Activated CD8-positive, alpha-beta memory T cell treated with anti-CD3 and anti-CD28 coated beads for 1 hour (primary cell): ENCODE measurements at places on chromosomes 2 and 18.

- no peak for DNase-seq
Measured at GRCh38 chr18:41751161-41751560, 203.9 kb upstream of the PIK3C3 start.

DNA sequence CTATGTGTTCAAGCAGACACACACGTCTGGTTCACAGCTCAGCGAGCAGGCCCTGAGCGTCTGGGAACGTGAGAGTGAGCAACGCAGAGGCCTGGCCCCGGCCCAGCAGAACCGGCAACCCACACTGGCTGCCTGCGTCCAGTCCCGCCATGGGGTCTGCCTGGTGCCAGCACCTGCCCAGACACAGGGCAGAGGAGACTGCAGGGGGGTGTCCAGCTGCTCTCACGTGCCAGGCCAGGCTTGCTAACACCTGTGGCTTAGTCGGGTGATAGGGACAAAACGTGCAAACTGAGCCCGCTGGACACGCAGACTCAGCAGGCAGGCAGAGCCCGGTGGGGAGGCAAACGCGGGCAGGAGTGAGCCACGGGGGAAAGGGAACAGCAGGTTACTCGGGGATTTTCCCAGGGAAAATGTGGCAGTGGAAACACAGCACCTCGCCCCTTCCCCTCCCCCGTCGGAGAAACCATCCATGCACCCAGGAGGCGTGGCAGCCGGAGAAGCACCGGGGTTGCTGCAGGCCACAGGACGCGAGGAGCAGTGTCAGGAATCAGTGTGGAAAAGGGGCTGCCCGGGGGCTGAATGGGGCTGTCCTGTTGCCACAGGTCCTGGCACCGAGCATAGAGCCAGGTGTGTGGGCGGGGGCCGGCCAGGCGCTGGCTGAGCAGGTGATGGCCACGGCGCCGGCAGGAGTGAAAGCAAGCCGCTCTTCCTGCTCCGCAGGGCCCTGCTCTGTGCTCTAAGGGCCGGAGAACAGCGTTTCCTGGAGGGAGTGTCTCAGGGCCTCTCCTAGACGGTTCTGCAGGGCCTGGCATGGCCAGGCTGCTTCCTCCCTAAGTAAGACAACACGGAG, 154.7 kb downstream of the HDAC4 start:
- DNase-seq, result no peak

- DNase-seq, result no peak
Measured at GRCh38 chr2:143171817-143172216, 42.6 kb downstream of the ARHGAP15 start.

GRCh38 chr2:206127656-206128055, 31.6 kb downstream of the NDUFS1 start:
- no peak for DNase-seq

DNA sequence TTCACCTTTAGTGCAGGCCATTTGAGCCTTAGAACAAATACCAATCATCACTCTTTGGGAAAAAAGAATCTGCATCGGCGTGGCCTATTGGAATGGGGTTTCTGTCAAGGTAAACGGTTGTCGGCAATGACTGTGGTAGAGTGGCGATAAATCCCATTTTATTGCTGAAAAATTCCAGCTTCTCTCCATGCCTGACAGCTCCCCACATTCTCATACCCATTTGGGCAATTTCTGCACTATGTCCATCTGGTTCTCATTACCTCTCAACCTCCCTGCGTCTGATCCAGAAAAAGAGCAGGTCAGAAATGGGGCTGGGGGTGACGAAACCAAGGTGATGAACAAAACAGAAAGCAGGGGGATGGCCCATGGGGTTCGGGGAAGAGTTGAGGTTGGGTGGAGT, 254.0 kb downstream of the MEIS1 start:
- no peak for DNase-seq

- DNase-seq, result no peak
Measured at GRCh38 chr2:236177604-236177966, 9.4 kb upstream of the GBX2 start.

- no peak for DNase-seq
Measured at GRCh38 chr2:221283896-221284545, 288.1 kb downstream of the EPHA4 start.

GRCh38 chr2:234399451-234400246, 97.2 kb downstream of the ARL4C start:
- DNase-seq, result no peak

DNA sequence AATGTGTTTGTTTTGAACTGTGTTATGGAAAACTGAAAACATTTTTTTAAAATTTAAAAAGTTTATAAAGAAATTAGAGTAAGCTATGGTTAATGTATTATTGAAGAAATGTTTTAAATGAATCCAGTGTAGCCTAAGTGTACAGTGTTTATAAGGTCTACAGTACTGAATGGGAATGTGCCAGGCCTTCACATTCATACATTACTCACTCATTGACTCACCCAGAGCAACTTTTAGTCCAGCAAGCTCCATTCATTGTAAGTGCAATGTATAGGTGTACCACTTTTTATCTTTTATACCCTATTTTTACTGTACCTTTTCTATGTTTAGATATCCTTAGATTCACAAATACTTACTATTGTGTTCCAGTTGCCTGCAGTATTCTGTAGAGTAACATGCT, 215.1 kb upstream of the THUMPD2 start:
- no peak for DNase-seq

DNA sequence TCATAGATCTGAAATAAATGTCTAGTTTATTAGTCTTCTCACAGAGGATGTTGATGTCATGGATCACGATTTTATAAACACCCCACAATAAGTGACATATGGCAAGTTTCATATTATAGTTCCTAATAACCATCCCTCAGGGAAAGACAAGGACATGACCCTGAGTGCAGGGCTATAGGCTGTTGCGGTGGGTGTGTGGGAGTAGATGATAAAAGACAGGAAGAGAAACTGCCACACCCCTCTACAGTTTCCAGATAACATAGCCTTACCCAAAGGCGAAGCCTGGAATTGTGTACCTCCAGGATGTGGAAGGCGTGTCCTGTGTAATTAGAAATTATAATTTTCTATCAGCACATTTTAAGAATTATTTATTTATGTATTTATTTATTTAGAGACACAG, 2.4 kb upstream of the NEDD4L start:
- DNase-seq, result no peak

GRCh38 chr2:186560254-186560653, 29.6 kb upstream of the ITGAV start:
- DNase-seq, result no peak

DNA sequence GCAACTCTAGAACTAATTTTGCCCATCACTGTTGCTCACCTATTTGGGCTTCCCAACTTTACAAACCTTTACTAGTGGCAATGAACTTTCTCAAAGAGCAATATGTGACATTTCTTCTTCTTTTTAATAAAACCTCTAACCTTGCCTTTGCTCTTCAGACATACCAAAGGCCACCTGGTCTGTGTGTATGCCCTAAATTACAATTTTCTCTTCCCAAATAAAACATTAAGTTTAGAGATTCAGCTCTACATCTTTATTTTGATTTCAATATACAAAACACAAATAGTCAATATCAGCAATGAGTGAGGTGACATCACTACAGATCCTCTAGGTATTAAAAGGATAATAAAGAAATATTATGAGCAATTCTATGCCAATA, 35.1 kb upstream of the MYCN start:
- no peak for DNase-seq

- DNase-seq, result no peak
Measured at GRCh38 chr2:189439342-189439741, 1.9 kb upstream of the WDR75 start.

DNA sequence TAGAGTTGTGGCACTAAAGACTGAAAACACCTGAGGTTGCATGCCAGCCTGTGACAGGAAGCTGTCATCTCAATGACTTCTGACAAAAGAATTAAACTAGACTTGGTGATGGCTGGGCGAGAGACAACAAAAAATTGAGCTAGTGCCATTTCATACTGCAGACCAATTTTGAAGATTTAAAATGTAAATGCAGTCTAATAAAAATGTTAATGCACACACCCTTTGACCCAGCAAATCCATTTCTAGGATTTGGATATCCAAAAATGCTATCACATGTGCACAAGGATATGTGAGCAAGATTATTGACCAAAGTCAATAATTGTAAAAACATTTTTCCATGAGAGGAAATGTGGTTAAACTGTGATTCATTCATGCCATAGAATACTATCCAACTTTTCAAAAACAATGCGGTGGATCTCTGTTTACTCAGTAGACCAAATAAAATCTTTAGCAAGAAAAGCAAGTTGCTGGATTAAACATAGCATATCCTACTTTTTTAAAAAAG, 5.6 kb downstream of the FBXO36 start:
- DNase-seq, result no peak

DNA sequence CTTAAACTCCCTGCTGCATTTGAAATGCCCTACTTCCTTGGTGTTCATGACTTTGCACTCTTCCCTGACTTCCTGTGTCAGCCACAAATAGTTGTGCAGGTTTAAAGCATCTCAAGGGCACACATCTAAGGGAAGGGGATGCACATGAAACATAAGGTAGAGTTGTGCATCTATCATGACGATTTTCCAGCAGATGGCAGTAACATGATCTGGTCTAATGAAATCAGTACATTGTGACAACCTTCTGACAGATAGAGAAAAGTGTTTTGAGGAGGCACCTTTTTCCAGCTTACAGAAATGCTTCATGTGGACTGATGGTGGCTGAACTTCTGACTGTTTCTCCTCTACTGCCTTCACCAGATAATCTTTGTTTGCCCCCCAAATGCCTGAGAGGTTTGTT, 238.9 kb downstream of the XIRP2 start:
- no peak for DNase-seq

DNA sequence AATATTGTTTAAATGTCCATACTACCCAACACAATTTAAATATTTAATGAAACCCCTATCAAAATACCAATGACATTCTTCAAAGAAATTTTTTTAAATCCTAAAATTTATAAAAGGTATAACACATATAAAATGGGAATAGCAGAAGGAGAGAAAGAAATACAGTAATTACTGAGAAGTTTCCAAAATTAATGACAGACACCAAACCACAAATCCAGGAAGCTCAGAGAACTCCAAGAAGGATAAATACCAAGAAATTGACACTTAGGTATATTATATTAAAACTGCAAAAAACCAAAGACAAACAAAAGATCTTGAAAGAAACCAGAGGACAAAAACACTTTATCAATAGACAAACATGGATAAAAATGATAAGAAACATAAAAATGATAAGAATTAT, 101.1 kb downstream of the MEMO1 start:
- no peak for DNase-seq

DNA sequence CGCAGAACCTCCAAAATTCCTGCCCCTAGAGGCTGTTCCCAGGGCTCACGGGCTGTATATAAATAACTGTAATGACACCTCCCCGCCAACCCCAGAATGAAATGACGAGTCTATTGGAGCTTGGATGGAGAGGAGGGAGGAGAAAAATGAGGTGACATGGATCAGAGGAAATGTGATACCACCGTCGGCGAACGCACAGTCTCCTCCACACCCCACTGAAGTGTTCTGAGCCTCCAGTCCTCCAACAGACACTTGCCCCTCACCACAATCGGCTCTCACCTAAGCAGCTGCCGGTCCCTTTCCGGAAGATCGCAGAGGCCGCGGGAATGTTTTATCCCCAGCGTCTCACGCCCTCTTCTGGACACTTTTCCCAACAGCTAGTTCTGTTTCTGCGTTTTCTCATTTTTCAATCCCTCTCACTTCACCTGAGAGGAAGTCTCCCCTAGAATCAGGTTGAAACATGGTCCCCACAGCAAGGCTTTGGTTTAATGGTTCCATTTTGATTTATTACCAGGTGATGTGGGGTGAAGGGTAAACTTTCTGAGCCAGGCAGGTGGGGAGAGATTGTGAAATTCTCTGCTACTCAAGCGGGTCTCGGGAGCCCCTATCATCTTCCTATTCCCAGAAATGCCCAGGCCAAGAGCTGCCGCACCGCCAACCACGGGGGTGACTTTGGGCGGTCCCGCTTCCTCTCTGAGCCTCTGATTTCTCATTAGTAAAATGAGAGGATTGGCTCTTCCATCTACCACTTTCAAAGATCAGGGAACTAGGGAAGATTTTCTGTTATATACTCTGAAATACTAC, 9.1 kb upstream of the MYO5B start:
- DNase-seq, result no peak

- no peak for DNase-seq
Measured at GRCh38 chr2:102999958-103000357, 238.1 kb downstream of the TMEM182 start.

DNA sequence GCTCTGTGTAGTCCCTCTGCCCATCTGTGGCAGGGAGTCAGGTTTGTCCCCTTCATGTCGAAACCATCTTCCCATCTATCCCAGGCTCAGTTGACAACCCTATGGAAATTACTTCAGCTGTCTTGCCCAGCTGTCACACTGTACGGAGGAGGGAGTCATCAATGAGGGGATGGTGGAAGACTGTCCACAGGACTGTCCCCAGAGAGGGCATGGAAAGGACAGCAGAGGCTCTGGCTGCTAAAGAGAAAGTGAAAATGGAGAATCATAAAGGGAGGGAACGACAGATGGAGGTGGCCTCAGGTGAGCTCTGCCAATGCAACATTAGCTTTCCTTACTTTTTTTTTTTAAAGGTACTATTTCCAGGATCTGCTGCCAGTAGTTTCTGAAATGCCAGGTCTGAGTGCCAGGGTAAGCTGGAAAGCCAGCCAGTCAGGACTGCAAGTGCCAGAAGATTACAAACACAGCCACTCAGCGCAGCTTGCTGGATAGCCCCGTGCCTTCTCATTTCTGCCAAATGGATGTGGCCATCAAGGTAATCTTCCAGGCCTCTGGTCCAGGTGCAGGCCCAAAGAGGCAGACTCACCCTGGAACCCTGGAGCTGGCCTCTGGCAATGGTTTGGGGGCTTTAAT, 192.8 kb downstream of the AGPS start:
- DNase-seq, result no peak

GRCh38 chr2:227789803-227790202, 23.8 kb upstream of the CCL20 start:
- DNase-seq, result no peak

GRCh38 chr2:207143215-207144172, 22.3 kb downstream of the KLF7 start:
- DNase-seq, result peak; percentile 31

- DNase-seq, result no peak
Measured at GRCh38 chr2:216090369-216090786, 8.7 kb downstream of the TMEM169 start.

- DNase-seq, result no peak
Measured at GRCh38 chr2:236582968-236583367, 13.3 kb downstream of the ACKR3 start.

DNA sequence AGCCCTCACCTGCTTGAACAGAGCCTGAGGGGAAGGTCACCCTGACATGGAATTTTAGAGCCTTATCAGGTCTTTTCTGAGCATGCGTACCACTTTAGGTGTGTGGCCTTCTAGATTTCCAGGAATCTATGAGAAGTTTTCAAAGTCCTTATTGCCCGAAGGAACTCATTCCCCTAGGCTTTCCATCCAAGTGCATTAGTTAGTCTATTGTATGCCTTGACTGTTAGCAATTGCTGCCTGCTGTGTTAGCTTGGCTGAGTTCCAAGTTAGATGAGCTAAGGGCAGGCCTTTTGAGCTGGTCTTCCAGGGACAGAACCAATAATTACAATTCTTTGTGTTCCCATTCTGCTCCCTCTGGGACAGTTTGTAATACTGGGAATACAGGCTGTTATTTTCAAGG, 30.8 kb upstream of the PUM2 start:
- DNase-seq, result no peak

- DNase-seq, result no peak
Measured at GRCh38 chr2:18399601-18400000, 160.9 kb downstream of the RDH14 start.
